ENCODE measurements at places on chromosomes 3 and 15.
A peak's percentile ranks its signal among the peaks of the same experiment; 100 is the strongest.

DNA sequence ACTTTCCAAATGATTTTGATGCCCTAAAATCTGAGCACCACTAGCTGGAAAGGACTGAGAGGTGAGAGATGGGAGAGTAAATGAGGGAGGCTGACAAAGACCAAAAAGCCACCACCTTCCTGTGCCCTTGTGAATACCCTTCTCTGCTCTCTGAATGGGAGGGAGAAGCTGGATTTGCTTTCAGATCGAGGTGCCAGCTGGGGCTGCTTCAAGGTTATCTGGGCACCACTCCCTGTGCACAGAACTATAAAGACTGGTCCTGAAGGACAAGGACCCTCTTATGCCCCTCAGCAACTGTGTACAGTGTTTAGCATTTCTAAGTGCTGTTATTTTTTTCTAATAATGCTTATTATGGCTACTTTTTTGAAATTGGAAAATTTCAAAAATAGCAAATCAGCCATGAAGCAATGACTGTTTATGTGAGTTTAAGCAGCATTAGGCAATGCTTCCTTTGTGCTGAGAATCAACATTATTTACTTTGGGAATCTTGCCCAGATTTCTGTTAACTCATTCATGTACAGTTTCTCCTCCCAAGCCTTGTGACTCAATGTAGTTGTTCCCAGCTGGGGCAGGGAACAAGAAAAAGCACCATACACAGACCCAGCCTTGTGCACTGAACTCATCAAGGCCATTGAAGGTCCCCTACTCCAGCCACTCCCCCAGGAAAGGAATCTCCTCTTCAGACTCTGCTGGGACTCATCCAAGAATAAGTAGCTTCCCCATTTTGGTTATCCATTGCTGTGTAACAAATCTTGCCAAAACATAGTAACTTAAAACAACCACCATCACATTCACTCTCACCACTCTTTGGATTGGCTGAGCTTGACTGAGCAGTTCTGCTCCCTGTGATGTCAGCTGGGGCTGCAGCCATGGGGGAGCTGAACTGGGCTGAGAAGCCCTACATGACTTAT lies 37.3 kb upstream of the CDV3 start:
- DNase-seq, result no peak

GRCh38 chr3:56902468-56903160 lies 100.9 kb upstream of the ARHGEF3 start:
- no peak for DNase-seq

- no peak for DNase-seq
Observed at GRCh38 chr3:86937306-86937791, 53.6 kb downstream of the VGLL3 start.

GRCh38 chr3:136068708-136069107 lies 103.2 kb downstream of the PPP2R3A start:
- no peak for DNase-seq

DNA sequence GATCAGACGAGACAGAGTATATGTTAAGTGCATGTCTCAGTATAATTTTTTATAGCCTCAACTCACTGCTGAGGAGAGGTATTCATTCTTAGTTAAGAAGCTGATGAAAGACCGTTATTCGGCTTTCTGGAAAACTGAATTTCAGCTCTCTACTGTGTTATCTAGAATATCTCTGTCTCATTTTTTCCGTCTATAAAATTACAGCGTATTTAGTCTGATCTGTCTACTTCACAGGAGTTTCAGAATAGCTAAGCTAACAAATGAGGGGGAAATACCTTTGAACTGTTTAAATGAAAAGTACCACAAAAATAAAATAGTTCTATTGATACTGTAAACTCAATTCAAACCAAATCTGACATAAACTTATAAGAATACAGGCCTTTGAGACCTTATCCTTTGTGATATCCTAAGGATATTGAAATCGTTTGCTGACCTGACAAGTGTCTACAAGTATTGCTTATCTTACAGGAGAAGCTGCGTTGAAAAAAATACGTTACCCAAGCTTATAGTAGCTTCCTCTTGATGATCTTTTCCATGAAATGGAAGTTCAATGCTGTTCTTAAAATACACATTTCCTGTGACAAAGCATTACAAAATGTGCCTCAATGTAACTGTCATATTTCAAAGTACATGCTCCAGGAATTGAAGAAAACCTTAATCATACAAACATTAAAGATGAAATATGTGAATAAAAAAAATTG lies 104.6 kb downstream of the IL1RAP start:
- DNase-seq, result no peak

- DNase-seq, result peak; percentile 65
Observed at GRCh38 chr3:45462522-45463265, 74.3 kb downstream of the LARS2 start.

DNA sequence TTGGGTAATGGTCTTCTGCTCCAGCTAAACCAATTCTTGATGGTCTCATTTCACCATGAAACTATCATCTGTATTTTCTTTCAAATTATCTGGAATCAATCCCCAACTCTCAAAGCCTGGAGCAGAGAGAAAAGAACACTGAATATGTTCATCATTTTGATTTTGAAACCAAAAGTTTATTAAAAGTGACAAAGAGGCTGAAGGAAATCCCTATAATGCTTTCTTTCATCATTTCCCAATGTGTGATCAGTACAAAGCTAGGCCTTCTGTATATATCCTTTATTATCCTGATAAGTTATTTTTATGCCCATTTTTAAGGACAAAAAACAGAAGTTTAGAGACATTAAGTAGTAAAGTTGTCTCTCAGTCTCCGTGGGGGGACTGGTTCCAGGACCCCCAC lies 50.1 kb upstream of the MBNL1 start:
- DNase-seq, result no peak

- DNase-seq, result no peak
Observed at GRCh38 chr3:33665294-33665693, 52.8 kb downstream of the CLASP2 start.

GRCh38 chr3:126851382-126851781 lies 131.5 kb upstream of the PLXNA1 start:
- DNase-seq, result no peak

GRCh38 chr3:14377838-14378169 lies 24.6 kb upstream of the SLC6A6 start:
- no peak for DNase-seq

- no peak for DNase-seq
Observed at GRCh38 chr3:102081572-102082289, 232.4 kb downstream of the NFKBIZ start.

DNA sequence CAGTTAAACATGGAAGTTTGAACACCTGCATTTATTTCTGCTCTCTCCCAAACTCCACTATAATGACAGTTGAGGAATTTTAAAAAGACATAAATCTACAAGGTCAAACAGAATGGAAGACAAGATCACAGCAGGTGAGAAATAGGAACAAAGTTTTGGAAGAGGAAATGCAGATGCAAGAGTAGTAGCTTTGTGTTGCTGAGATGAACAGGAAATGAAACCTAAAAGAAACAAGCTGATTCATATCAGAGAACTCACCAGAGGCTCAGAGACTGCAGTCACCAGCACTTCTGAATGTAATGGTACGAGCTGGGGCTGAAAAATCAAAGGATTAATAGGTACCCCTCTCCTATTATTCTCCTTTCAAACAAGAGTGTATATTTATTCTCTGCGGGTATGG lies 459.9 kb downstream of the RAP2B start:
- DNase-seq, result no peak

- no peak for DNase-seq
Observed at GRCh38 chr15:53038655-53038941, 248.5 kb upstream of the ONECUT1 start.
